ENCODE measurements at places on chromosomes 13 and 19. TPM values are rescaled to one million over a fixed set of nuclear protein-coding genes. Genes with fewer than 3 reads are reported as not detected.
A peak's percentile ranks its signal among the peaks of the same experiment; 100 is the strongest.

DNA sequence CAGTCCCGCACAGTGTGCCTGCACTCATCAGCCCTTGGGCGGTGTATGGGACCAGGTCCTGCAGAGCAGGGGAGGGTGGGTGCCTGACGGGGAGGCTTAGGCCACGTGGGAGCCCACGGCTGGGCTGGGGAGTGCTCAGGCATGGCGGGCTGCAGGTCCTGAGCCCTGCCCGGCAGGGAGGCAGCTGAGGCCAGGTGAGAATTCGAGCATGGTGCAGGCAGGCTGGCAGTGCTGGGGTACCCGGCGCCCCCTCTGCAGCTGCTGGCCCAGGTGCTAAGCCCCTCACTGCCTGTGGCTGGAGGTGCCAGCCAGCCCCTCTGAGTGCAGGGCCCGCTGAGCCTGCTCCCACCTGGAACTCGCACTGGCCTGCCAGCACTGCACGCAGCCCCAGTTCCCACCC is 630.9 kb upstream of the PCDH20 start:
- no peak for DNase-seq
- H3K4me1 ChIP-seq = no peaks in the 10 kb centered on the region
- no peak overlapping the region for H3K4me3 ChIP-seq
- H3K36me3 ChIP-seq = no peaks in the 10 kb centered on the region

DNA sequence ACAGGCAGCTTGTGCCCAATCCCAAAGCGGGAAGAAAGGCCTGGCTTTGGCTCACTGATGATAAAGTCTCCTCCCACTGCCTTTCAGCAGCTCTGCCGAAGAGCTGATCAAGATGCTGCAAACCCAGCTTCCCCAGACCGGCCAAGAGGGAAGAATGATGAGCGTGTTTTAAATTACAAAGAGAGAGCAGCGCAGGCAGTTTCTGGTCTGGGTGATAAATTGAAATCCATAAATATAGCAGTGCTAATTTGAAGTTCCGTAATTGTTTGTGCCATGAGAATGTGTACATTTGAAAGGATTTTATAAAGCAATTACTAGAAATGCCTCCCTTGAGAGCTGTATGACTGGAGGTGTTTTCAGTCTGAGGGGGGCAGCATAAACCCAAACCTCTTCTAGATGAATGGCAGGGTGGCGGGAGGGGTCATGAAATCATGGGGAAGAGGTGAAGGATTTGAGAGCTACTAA is 171.8 kb downstream of the STK24 start:
- peak overlapping the region; percentile 8 for H3K4me3 ChIP-seq
- peaks cover 31% of the 10 kb centered on the region for H3K36me3 ChIP-seq
- H3K4me1 ChIP-seq = peaks cover 53% of the 10 kb centered on the region
- H3K27ac ChIP-seq = peak overlapping the region; percentile 84

The ZNF304 gene
- 11.8 TPM for total RNA-seq

DNA sequence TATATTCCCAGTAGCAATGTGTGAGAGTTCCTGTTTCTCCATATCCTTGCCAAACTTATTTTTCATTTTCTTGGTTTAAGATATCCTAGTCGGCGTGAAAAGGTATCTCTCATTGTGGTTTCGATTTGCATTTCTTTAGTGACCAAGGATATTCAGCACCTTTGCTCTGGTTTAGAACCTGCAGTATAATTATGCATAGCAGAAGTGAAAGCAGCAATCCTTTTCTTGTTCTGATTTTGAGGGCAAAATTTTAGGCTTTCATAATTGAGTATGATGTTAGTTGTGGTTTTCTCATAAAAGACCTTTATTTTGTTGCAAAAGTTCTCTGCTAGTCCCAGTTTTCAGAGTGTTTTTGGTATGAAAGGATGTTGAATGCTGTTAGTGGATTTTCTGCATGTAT is 491.0 kb downstream of the FGF9 start:
- DNase-seq = no peak
- no peaks in the 10 kb centered on the region for H3K27me3 ChIP-seq
- H3K36me3 ChIP-seq = no peaks in the 10 kb centered on the region
- no peak overlapping the region for H3K4me3 ChIP-seq
- H3K27ac ChIP-seq = no peak overlapping the region
- H3K4me1 ChIP-seq = no peaks in the 10 kb centered on the region

- no peak within 1 kb of the TSS for H3K27ac ChIP-seq
- no peaks in the 10 kb centered on the region for H3K36me3 ChIP-seq
- no peak for DNase-seq
- no peak within 1 kb of the TSS for H3K4me3 ChIP-seq
Measured at GRCh38 chr19:42069619-42070351, at the start of gene GRIK5. TSS of gene GRIK5 (minus strand) at chr19:42070206. CDS start at chr19:42065770, 4,436 bp downstream.

The VSTM2B gene
- not detected for total RNA-seq

GRCh38 chr19:41298348-41298964 is 11.5 kb upstream of the CCDC97 start:
- no peak for DNase-seq
- no peak overlapping the region for H3K4me3 ChIP-seq
- peaks cover 40% of the 10 kb centered on the region for H3K36me3 ChIP-seq
- H3K4me1 ChIP-seq = peaks cover 26% of the 10 kb centered on the region
- peak overlapping the region; percentile 97 for H3K27ac ChIP-seq

GRCh38 chr13:95756072-95756471 is 79.1 kb downstream of the DNAJC3 start:
- no peaks in the 10 kb centered on the region for H3K27me3 ChIP-seq
- DNase-seq = no peak
- no peak overlapping the region for H3K4me3 ChIP-seq
- peaks cover 3% of the 10 kb centered on the region for H3K36me3 ChIP-seq
- no peak overlapping the region for H3K27ac ChIP-seq

GRCh38 chr13:86918682-86919081 is 752.5 kb upstream of the SLITRK5 start:
- H3K4me1 ChIP-seq = peaks cover 2% of the 10 kb centered on the region
- H3K27me3 ChIP-seq = no peaks in the 10 kb centered on the region
- no peak overlapping the region for H3K4me3 ChIP-seq
- H3K27ac ChIP-seq = no peak overlapping the region
- no peaks in the 10 kb centered on the region for H3K36me3 ChIP-seq

The ZNF729 gene
- total RNA-seq = not detected

DNA sequence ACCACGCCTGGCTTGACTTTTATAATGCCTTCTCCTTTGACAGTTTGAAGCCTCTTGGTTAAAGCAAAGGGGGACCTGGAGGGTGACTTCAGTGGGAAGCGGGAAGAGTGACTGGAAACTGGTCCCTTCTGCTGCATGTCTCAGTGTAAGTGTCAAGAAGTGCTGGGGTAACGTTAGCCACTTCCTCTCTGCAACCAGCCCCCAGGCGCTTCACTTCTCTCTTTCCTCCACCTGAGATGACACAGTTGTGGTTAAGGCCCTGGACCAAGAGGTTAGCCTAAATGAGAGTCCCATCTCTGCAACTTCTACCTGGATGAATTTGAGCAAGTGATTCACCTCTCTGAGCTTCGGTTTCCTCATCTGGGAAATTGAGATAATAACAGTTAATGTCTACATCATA is 16.3 kb downstream of the LEUTX start:
- no peak overlapping the region for H3K4me3 ChIP-seq
- H3K27me3 ChIP-seq = peaks cover 22% of the 10 kb centered on the region
- no peaks in the 10 kb centered on the region for H3K4me1 ChIP-seq
- DNase-seq = no peak
- H3K27ac ChIP-seq = no peak overlapping the region

The KISS1R gene
- total RNA-seq = 6.1 TPM

DNA sequence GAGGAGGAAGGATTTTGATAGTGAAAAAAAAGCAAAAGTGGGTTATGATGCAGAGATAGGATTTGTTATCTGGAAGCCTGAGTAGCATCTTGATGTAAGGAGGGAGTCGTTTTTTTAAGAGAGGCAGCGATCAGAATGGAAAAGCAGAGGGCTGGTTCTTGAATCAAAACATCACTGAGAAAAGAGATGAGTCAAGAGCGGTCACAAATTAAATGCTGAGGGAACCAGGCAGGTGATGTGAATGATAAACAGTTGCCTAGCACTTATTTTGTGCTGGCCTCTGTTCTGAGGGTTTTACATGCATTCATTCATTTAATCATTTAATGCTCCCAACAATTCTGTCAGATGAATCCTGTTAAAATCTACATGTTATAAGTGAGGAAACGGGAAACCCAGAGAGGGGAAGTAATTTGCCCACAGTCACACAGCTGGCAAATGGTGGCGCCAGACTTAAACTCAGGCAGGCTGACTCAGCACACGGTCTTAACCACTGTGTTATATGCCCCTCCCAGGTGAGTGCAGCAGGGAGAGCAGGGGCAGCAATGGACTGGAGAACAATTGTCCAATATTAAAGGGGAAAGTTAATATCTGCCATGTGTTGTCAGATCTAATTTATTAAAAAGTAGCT is 21.4 kb downstream of the SIGLECL1 start:
- H3K36me3 ChIP-seq = no peaks in the 10 kb centered on the region
- no peak overlapping the region for H3K4me3 ChIP-seq
- no peak overlapping the region for H3K27ac ChIP-seq
- H3K4me1 ChIP-seq = no peaks in the 10 kb centered on the region

The HRC gene
- 2.1 TPM for total RNA-seq

DNA sequence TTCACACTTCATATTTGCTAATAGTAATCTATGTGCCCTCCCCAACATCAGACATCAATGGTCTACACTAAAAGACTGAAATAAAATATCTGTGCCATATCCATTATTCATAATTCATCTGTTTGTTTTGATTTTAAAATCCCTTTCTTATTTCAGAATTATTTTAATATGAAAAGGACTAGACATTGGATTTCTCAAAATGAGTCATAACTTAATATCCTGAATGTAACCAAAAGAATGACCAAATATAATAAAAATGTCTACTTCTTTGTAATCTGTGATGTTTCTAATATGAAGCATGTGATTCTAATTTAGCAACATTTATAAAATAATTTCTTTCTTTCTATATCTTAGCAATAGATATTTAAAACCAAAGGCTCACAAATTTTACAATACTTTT is 64.9 kb downstream of the MZT1 start:
- no peaks in the 10 kb centered on the region for H3K27me3 ChIP-seq
- H3K4me3 ChIP-seq = no peak overlapping the region
- H3K4me1 ChIP-seq = no peaks in the 10 kb centered on the region
- no peak for DNase-seq
- H3K27ac ChIP-seq = no peak overlapping the region

- no peak for DNase-seq
- no peaks in the 10 kb centered on the region for H3K36me3 ChIP-seq
- H3K27me3 ChIP-seq = no peaks in the 10 kb centered on the region
- no peaks in the 10 kb centered on the region for H3K4me1 ChIP-seq
Measured at GRCh38 chr13:101307181-101307701, 109.1 kb downstream of the NALCN start.

The RNF113B gene
- total RNA-seq = not detected

- peaks cover 6% of the 10 kb centered on the region for H3K36me3 ChIP-seq
- peak overlapping the region; percentile 92 for H3K4me3 ChIP-seq
- H3K27me3 ChIP-seq = no peaks in the 10 kb centered on the region
- DNase-seq = peak; percentile 12
Measured at GRCh38 chr19:53102756-53103233, 427 bp downstream of the ZNF160 start.

The SIGLEC5 gene
- not detected for total RNA-seq

DNA sequence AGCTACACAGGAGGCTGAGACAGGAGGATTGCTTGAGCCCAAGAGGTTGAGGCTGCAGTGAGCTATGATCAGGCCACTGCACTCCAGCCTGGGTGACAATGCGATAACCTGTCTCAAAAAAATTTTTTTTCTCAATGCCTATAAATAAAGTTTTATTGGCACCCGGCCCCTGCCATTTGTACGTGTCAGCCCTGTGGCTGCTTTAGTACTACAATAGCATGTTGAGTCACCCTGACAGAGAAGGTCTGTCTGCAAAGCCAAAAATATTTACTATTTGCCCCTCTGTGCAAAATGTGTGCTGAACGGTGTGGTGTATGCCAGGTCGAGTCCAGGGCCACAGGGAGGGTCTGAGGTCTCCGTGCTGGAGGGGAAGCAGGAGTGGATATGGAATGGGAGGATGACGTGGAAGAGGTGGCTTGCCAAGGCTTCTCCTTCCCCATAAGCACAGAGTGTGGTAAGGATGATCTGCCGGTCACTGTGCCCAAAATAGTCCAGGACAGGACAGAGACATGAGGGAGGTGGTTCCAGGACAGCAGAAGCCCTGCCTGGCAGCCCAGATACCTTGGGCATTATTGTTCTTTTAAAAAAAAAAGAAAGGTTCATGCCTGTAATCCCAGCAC is 10.0 kb downstream of the NMRK2 start:
- H3K36me3 ChIP-seq = no peaks in the 10 kb centered on the region
- no peak overlapping the region for H3K27ac ChIP-seq
- H3K4me1 ChIP-seq = no peaks in the 10 kb centered on the region
- H3K27me3 ChIP-seq = no peaks in the 10 kb centered on the region
- DNase-seq = no peak

The ZNF772 gene
- 7.3 TPM for total RNA-seq

GRCh38 chr13:25881971-25882451 is 169.8 kb downstream of the SHISA2 start:
- H3K4me3 ChIP-seq = peak overlapping the region; percentile 57
- H3K27ac ChIP-seq = peak overlapping the region; percentile 53
- peaks cover 39% of the 10 kb centered on the region for H3K4me1 ChIP-seq
- DNase-seq = peak; percentile 17
- no peaks in the 10 kb centered on the region for H3K36me3 ChIP-seq
- H3K27me3 ChIP-seq = peaks cover 17% of the 10 kb centered on the region

The CGB8 gene
- total RNA-seq = not detected

The TNFSF13B gene
- 3.1 TPM for total RNA-seq

The HNRNPUL1 gene
- total RNA-seq = 259 TPM

The BRME1 gene
- total RNA-seq = 6.1 TPM

DNA sequence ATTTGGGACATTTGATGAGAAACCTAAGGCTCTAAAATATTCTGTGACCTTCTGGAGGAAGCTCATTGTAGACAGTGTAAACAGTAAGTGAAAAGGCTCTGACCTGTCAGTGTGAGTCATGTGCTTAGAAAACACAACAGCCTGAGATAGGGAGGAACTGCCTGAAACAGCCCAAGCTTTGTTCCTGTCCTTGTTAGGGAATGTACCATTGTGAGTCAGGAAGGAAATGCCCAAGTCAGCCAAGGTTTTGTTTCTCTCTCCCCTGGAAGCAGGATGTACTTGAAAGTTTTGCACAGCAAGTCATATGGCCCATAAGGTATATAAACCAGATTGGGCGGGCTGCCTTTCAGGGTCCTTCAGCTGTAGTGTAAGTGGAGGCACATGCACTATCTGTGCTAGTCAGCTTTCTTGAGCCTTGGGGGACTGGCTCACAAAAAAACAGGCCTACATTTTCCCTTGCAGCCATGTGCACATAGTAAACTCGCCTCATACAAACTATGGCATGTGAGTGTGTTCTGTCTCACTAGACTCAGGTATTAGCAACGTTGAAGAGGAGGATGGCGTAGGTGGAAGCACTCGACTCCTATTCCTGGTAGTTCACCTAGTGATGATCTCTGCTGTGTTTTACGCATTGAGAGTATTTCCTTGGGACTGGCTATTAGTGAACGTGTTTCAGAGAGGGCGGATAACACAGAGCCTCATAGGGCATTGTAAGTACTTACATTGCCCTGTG is 141.2 kb upstream of the KLHL1 start:
- no peak overlapping the region for H3K4me3 ChIP-seq
- DNase-seq = no peak
- peaks cover 5% of the 10 kb centered on the region for H3K36me3 ChIP-seq

The PSG3 gene
- not detected for total RNA-seq
